ENCODE measurements at places on chromosomes 16 and 17.
A peak's percentile ranks its signal among the peaks of the same experiment; 100 is the strongest.

DNA sequence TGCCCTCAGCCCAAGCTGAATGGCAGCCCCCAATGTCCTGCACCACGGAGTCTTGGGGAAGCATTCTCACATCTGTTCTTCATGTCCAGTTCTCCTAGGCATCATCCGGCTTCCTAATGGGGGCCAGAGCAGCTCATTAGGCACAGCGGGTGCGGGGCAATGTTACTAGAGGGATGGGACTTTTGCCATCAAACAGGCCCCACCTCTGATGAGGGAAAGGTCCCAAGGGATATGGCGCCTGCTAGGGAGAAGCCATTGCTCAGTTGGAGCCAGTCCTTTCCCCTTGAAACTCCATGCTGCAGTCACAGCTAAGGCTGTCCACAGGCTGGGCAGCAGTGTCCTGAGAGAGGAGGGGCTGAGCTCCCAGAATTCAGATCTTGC, 1.7 kb upstream of the DPH1 start:
- no peak for DNase-seq

GRCh38 chr16:51167170-51167895, 16.3 kb upstream of the SALL1 start:
- no peak for DNase-seq

DNA sequence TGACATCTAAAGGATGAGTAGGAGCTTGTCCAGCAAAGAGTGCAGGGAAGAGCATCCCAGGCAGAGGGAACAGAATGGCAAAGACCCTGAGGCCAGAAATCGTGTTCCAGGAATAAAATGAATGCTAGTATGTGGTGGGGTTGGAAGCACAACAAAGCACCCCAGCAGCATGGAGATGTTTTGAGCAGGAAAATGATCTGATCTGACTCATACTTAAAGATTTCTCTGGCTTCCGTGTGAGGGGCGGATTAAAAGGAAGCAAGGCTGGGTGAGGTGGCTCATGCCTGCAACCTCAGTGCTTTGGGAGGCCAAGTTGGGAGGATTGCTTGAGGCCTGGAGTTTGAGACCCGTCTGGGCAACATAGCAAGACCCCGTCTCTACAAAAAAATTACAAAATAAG, 2.3 kb downstream of the SLC5A11 start:
- DNase-seq = peak; percentile 86

- no peak for DNase-seq
These were observed 9.4 kb downstream of the TBX4 start for GRCh38 chr17:61461586-61461966.

- DNase-seq = peak; percentile 73
These were observed 4.6 kb downstream of the METTL9 start for GRCh38 chr16:21603928-21604327.

DNA sequence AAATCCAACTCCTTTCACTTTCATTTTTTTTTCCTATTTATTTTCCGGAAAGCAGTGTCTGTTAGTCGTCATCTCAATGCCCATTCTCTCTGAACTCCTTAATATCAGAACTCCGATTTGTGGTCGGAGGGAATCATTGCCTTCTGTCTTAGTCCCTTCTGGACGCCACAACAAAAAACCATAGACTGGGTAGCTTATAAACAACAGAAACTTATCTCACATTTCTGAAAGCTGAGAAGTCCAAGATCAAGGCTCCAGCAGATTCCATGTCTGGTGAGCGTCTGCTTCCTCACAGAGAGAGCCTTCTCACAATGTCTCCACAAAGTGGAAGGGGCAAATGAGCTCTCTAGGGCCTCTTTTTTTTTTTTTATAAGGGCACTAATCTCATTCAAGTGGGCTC, 296.6 kb upstream of the CDH11 start:
- DNase-seq = peak; percentile 19

DNA sequence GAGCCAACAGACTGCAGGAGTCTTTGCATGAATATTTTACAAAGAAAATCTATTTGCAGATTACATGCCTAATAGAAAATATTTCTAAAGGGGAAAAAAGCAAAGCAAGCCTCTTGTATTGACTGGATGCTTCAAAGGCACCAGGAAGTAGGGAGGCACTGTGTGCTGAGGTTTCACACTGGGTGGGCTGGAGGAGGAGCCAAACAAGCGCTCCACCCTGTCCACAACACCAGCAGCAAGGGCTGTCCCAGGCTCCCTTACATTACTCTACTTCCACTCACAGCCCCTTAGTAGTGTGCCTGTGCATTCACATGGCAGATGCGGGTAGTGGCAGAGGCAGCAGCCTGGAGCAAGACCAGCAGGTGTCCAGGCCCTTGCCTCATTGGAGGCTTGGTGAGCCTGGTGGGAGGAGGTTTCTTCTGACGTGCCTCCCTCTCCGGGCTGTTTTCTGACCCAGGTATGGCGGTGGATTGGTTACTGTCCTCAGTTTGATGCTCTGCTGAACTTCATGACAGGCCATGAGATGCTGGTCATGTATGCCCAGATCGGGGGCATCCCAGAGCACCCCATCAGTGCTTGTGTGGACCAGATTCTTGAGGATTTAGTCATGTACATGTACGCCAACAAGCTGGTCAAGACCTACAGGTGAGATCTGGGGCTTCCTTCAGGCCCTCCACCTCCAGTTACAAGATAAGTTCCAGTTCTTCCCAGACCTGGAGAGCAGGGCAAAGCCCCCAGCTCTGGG, 7.0 kb upstream of the CCNF start:
- no peak for DNase-seq

GRCh38 chr16:20675488-20676267, 21.8 kb downstream of the ACSM1 start:
- peak; percentile 7 for DNase-seq

GRCh38 chr17:66578781-66579489, 256.0 kb upstream of the CACNG5 start:
- no peak for DNase-seq

DNA sequence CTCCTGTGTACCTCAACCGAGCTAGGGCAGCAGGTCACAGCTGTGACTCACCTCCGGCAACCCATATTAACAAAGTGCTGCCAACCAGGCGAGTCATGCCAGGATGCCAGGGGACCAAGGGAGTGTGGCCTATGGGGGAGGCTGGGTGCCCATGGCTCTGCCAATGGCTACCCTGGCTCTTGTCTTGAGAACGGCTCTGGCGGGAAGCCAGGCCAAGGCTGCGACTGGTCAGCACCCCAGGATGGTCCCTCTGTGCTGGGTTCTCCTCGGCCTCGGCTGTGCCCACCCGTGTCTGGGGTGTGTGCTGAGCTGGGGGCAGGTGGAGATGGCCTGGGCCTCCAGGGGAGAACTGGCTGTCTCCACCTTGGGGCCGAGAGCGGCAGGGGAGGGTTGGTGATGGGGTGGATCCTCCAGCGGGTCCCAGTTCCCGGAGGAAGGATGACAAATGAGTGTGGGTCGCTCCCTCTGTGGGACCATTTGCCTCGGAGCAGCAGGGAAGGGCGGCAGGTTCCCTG, 75.8 kb downstream of the MRC2 start:
- no peak for DNase-seq

- no peak for DNase-seq
These were observed 11.2 kb downstream of the P2RX1 start for GRCh38 chr17:3905017-3905520.

- DNase-seq = no peak
These were observed 155.6 kb upstream of the CHMP6 start for GRCh38 chr17:80835816-80836657.

GRCh38 chr17:73929860-73930430, 273.5 kb upstream of the RPL38 start:
- DNase-seq = no peak

DNA sequence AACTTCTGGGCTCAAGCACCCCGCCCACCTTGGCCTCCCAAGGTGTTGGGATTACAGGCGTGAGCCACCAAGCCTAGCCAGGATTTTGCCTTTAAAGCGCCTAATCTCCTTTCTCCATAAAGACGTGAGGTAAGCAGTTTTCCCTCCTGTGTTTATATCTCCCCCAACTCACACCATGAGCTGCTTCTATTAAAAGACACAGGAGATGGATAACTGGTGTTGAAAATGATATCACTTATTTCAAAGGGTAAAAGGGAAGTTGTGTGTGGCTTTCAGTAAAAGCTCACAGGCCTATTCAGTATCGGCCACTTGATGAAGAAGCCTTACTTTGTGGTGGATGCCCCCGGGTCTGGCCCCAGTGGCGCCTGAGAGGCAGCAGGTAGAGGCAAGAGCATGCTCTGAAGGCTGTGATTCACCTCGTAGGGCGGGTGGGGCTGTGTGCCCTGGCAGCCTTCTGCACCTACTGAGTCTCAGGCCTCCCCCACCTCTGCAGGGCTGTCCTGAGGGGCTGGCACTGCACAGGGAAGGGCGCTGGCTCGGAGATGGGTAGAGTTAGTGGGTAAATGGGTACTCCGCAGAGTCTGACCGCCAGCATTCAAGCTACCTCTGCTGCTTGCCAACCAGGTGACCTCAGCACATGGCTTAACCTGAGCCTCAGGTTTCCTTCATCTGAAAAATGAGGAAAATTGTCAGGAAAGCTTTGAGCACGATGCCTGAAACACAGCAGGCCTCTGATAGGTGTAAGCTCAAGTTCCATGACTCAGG, 146.8 kb downstream of the CLEC16A start:
- DNase-seq = no peak

- no peak for DNase-seq
These were observed at the start of gene SECTM1 for GRCh38 chr17:82333279-82334171. Gene SECTM1, minus strand, starts transcription at chr17:82333766. Its CDS starts 6,526 bp downstream, at chr17:82327240.

- DNase-seq = peak; percentile 34
These were observed 93.4 kb upstream of the METRNL start for GRCh38 chr17:82985973-82986372.

DNA sequence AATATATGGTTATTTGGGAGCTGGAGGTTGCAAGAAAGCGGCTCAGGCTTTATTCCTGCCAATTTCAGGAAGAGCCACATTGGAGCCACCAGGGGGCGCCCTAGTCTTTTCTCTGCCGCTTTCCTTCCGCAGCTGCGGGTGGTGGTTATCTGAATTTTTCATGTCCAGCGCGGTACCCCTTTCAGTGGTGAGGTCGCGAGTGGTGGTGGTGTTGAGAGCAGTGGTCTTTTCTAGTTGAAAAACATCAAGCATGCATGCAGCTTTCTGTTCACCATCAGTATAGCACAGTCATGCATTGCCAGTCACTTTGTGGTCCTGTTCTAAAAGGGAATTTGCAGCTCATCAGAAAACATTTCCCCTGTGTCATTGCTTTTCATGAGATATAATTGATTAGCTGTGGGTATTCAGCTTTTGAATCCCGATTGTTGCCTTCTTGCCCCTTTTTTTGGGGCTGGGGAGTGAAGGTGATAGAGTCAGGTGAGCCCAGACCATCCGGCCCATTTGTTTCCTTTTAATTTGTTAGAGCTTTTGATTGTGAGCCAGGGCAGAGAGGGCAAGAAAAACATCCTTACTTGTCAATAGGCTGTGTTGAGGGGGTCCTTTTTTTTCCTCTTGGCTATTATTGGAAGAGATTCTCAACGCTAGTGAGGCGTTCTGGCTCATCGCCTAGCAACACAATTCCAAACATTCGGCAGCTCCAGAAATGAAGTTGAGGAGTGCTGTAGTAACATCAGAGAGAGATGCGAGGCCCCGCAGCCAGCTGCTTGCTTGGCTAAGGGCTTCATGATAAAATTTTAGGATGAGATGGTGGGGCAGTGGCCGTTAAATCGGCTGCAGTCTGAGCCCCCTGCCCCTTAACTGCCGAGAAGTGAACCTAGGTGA, 119.0 kb downstream of the SNX29 start:
- peak; percentile 53 for DNase-seq

GRCh38 chr17:47873200-47874090, 22.5 kb upstream of the SP6 start:
- DNase-seq = no peak

DNA sequence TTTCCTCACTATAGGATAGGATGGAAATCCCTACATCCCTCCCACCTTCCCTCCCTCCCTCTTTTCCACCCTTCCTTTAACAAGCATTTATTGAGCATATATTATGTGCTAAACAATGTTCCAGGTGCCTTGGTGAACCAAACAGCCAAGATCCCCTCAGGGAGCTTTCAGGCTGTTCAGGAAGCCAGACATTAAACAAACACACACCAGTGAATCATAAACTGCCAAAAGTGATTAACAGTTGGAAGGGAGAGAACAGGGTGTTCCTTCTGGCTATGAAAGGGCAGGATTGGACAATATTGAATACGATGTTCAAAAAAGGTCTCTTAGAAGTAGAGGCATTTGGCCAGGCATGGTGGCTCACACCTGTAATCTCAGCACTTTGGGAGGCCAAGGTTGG, 22.8 kb upstream of the CNEP1R1 start:
- DNase-seq = peak; percentile 53

DNA sequence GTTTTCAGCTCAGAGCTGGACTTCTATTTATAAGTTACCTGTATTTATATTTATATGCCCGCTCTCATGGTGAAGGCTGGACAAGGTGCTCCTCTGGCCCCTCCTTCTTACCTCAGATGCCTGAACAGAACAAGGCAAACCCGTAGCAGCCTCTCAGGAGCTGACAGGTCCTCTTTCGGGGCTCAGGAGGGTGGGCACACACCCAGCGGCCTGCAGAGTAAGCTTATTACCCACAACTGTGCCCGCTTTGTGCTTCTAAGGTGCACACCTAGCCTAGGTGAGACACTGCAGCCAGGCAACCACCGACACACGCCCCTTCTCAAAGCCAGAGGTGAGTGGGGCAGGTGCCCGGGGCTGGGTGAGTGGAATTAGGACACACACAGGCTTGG, 5.3 kb downstream of the NKIRAS2 start:
- no peak for DNase-seq

- DNase-seq = peak; percentile 4
These were observed 829 bp downstream of the DHRS7B start for GRCh38 chr17:21127509-21128077.

DNA sequence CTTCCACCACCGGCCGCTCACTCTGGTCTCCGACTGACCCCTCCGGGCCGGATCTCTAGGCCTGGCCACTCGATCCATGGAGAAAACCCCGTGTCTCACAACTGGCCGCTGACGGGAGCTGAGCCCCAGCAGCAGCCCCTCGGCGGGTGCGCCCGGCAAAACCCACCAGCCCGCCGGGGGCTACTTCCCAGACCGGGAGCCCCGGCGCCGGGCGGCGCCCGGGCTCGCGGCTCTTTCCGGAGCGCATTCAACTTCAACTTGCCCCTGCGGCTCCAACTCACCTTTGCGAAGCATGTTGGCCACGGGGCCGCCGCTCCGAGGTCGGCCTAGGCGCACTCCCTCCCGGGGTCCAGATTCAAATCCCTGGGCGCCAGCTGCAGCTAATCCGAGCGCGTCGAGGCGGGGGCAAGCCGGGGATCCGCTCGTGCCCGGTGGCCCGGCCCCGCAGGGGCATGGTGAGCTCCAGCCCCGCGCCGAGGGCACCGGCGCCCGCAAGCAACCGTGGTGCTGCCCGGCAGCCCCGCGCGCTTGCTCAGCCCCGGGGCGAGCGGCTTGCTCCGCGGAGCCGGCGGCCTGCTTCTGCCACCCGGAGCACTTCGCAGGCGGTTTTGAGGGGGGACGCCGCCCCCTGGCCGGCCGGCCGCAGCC, 438 bp downstream of the RTN4RL1 start:
- no peak for DNase-seq

DNA sequence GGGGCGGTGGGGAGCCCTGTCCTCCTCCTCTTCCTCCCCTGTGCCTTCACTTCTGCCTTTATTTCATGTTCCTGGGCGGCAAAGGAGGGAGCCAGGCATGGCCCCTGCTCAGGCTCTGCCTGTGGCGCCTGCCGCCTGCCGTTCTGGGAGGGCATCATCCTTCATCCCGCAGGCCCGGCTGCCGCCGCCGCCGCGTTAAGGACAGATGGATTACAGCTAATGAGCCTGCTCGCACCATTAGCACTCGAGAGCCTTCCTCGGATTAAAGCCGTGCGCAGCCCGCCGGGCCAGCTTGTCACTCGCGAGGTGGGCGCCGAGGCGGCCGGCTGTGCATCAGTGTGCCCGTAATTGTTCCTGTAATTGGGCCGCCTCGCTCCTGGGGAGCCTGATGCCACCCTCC, 127.7 kb upstream of the GSE1 start:
- DNase-seq = no peak

- DNase-seq = no peak
These were observed 103.3 kb upstream of the CACNG3 start for GRCh38 chr16:24152826-24153225.

All from iris pigment epithelial cell (primary cell).